ENCODE measurements at places on chromosomes 7 and 10.

- DNase-seq = no peak
Observed at GRCh38 chr7:139490130-139490529, 6.7 kb upstream of the KLRG2 start.

DNA sequence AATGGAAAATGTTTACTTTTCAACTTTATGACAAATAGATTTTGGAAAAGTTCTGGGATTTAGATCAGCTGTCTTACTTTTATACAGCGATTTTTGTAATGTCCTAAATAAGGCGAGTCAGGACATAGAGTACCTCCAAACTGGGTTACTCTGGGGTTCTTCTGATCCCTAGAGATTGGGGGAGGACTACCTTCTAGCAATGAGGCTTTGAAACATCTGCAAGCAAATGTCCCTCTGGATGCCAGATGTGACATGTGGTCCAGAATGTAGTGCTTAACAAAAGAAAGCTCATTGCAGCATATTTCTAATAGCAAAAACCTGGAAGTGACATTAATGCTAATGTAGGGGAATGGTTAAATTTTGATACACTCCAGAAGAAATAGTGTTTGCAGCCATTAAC is 36.1 kb downstream of the ABRAXAS2 start:
- no peak for DNase-seq

GRCh38 chr7:141702047-141702567 is at the start of gene DENND11:
DENND11 (minus strand) TSS chr7:141702166; CDS start chr7:141702153, 13 bp downstream.
- DNase-seq = peak; percentile 57

DNA sequence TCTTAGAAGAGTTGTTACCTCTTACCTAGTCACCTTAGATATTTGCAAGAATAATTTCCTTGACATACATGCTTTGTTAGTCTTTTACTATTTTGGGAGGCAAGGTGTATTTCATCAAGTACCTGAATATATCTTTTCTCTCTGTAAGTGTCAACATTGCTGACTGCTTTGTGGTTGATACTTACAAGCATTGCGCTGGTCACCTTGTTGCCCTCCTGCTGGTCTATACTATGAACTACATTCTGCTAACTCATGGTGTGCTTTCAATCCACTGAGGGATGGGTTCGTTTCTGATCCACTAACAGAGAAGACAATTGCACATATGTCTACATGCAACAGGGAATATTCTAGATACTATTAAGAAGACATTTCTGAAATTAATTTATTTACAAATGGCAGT is 837.8 kb upstream of the COBL start:
- no peak for DNase-seq

- DNase-seq = no peak
Observed at GRCh38 chr10:72785409-72785808, 93.5 kb downstream of the MCU start.

DNA sequence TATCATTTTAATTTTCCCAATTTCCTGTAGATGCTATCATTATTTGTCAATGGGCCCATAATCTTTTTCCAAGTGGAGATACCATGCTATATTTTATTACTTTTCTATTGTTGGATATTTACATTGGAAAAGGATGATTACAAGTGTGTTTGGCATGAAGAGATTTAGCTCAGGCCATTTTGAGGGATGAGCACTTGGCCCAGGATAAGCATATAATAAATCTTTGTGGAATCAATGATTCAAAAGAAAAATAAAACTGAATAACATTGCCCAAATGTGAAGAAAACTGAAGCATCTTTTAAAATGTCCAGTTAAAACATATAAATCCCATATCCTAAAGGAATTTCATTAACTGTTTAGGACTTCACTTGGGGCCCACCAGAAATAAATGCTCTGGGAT is 260.9 kb upstream of the BMPER start:
- no peak for DNase-seq

- DNase-seq = no peak
Observed at GRCh38 chr7:151083824-151084160, 499 bp upstream of the TMUB1 start.

DNA sequence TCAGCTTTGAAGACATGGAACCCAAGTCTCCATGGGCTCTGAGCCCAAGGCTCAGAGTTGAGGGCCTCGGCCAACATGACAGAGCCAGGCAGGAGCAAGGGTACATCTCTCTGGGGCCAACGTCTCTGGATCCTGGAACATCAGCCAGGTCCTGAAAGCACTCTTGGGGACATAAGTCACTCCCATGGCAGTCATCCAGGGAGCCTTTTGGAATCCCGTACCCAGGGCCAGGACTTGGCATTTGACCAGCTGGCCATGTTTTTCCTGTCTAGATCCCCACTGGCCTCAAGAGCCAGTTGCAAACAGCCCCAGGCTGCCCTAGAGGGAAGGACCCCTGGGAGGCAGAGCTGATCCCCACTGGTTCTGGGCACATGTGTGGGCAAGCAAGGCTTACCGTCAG is 4.3 kb upstream of the CXCL12 start:
- no peak for DNase-seq

- DNase-seq = no peak
Observed at GRCh38 chr7:31741852-31742251, 54.8 kb downstream of the PPP1R17 start.

GRCh38 chr10:121493521-121493920 is 104.7 kb downstream of the FGFR2 start:
- DNase-seq = no peak

- no peak for DNase-seq
Observed at GRCh38 chr10:73908853-73909539, 1.9 kb upstream of the PLAU start.

DNA sequence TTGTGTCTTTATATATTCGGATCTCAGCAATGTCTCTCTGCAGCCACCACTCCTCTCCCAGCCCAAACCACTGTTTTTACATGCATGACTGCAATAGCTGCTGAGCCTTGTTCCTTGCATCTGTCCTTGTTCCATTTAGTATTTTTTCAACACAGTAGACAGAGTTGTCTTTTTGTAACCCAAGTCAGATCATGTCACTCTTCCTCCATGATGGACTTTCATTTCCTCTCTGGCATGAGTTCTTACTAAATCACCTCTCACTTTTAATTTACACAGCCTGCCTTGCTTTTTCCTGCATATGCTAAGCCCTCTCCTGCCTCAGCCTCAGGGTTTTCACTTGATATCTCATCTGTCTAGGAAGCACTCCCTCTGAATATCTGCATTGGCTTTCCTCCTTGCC is 353.2 kb downstream of the HGF start:
- no peak for DNase-seq

GRCh38 chr7:50662041-50662694 is 97.0 kb upstream of the DDC start:
- no peak for DNase-seq

GRCh38 chr10:102001435-102002068 is 54.4 kb downstream of the ARMH3 start:
- no peak for DNase-seq

DNA sequence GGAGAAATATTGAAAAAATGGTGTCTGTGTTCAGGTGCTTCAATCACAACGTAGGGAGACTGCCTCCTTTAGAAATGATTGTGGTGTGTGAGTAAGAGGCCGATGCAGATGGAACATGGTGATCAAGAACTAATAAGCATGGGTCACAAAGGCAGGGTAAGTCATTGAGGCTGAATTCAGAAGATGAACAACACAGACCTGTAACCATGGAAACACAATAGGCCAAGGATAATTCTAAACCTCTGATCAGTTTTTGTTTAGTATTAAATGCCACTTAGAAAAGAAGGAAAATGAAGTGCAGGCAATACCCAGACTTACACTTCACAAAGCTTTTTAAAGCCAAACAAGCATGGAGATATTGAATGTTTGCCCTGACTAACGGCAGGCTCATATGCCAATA is 32.8 kb upstream of the TAS2R16 start:
- no peak for DNase-seq

- no peak for DNase-seq
Observed at GRCh38 chr7:25617214-25617613, 388.9 kb upstream of the NPVF start.

GRCh38 chr7:41967156-41967555 is 264.3 kb upstream of the INHBA start:
- DNase-seq = no peak

GRCh38 chr10:43846187-43846680 is 197.6 kb upstream of the ZNF32 start:
- DNase-seq = no peak

DNA sequence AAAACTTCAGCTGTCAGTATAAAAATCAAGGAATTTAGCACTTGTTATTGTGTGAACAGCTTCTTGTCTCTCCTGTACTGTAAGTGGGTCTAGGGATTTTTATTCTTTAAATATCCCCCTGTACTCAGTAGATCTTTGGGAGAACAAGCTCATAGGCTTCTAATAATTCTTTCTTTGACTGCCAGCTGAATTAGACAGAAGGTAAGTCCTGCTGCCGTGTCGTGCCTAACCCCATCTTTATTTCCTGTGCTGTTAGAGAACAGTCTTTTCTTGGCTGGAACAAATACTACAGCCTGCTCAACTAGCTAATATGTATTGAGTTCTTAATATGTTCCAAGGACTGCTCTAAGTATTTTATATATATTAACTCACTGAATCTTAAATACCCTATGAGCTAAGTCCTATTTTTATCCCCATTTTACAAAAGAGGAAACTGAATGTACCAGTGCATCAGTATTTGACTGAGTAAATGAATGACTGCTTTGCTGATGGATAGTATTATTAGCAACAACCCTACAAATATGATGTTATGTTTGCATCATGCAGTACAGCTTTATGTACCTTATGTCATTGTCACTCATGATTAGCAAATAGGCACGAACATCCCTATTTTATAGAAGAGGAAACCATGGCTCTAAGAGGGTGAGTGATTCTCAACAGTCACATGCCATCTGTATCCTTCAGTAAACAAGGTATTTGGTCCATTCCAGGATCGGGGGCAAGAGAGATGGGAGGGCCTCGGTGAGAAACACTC is 5.5 kb upstream of the DUSP5 start:
- no peak for DNase-seq

- no peak for DNase-seq
Observed at GRCh38 chr7:116981939-116982338, 28.6 kb downstream of the ST7 start.

GRCh38 chr10:30403494-30403893 is 30.5 kb upstream of the MAP3K8 start:
- DNase-seq = no peak

GRCh38 chr7:787332-788240 is 44.7 kb upstream of the SUN1 start:
- no peak for DNase-seq

DNA sequence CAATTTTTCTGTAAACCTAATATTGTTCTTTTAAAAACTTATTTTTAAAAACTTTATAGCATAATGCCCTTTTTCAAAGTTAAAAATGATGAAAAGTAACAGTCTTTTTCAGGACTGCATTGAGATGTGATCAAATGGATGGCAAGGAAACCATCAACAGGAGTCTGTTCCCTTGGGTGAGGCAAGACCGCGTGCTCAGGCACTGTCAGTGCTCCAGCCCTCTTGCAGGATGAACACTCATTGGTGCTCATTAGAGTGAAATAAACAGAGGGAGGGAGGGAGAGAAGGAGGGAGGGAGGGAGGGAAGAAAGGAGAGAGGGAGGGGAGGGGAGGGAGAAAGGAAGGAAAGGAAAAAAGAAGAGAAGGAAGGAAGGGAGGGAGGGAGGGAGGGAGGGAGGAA is 145.7 kb upstream of the CHST15 start:
- no peak for DNase-seq

DNA sequence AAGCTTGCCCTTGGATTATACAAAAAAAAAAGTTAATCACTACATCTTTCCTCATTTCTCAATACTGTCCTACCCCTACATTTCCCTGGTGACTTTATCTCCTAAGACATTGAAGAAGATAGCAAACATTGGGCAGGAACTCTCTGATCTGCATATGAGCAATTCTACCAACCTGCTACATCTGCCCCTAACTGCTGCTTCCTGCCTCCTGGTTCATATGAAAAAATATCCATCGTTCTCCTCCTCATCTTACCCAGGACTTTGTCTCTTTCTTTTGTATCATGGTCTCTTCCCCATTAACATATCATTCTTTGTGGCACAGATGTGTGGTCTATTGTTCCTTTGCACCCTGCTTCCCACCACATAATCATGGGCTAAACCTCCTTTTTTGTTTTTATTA is 139.7 kb upstream of the PCGF5 start:
- DNase-seq = no peak

DNA sequence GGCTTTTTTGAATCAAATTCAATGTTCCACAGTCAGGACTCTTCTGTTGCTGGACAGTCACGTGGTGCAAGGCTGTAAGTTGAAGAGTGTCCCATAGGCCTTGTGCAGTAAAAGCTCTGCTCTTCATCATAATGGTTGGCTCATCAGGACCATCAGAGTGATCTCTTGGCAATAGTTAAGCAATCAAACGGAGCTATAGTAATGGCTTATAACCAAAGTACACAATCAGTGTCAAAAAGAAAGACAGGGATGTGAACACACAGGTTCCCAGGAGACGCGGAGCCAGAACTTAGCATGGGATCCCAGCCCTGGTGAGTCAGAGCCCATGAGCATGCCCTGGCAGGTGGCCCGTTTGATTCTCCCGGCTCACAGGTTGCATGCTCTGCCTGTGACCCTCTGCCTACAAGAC is 10.8 kb upstream of the GPNMB start:
- no peak for DNase-seq

GRCh38 chr7:150964593-150965111 is 13.5 kb downstream of the KCNH2 start:
- no peak for DNase-seq

DNA sequence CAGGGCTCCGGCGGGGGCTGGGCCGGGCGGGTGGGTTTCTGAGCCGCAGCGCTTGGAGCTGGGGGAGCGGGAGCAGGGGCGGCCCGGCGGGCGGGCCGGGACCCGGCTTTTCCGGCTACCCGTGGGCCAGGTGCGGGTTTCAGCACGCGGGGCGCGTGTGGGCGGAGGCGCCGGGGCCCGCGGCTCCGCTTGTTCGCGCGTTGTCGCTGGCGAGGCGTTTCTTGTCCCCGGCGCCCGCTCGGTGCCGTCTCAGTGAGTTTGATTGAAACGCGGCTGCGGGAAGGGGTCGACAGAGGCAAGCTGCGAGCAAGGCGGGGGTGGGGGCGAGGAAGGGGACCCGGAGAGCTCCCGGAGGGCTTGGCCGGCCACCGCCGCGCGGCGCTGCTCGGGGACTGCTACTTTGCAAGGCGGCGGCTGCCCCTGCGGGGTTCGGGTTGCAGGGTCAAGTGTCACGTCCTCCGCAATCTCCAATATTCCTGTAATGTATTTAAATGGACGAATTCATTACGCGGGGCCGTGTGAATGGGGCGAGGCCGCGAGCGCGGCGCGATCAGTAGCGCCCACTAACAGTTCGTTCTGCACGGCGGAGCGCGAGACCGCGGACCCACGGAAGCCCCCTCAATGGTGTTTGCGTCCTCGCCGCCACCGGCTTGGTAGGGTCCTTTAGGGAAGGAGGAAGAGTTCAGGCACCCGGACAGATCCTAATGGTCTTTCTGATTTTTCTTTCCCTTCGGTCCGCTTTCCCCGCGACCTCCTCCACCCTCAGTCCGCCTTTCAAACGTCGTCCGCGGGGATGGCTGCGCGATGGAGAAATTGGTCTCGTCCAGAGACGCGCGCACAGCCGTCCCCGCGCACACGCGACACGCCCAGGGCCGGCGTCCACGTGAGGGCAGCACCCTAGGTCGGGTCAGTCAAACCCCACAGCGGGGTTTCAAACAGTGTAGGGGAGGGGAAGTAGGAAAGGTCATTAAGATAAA is 76.9 kb downstream of the INSIG1 start:
- DNase-seq = no peak

Measured in amygdala (tissue), 56 donors.